Esophagus squamous epithelium (tissue), 5 donors: ENCODE measurements at places on chromosomes 6 and 20. TPM values are rescaled to one million over a fixed set of nuclear protein-coding genes. Genes with fewer than 3 reads are reported as not detected.

Gene CFAP206
- total RNA-seq = not detected

Gene UFL1
- 24.9 TPM for total RNA-seq

DNA sequence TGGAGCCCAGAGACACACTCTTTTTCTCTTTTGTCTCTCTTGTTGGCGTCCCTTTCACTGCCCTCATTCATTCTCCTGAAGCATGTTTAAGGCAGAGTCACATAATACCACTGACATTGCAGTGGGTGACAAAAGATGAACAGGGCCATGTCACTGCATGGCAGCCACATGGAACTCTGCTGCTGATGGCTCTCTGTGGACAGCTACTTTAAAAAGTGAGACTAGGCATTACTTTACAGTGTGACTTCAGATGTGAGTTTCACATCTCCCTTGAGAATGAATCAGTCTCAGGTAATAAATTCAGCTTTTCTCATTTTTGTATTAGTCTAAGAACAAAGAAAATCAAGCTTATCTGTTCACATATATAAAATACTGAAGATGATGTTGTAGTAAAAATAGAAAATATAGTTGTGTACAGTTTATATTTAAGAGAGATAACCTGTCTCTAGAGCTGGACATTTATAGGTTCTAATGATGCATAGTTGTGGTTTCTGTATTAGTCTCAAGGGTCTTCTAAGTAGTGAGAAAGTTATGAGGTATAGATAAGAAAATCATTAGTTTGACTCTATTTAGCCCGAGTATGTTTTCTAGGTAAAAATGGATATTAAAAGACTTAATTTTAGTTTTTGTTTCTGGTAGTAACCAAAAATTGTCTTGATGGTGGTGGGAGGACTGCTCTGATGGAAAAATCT is 6.1 kb downstream of the MRS2 start:
- no peak overlapping the region for H3K4me3 ChIP-seq
- H3K27ac ChIP-seq = no peak overlapping the region
- H3K27me3 ChIP-seq = no peaks in the 10 kb centered on the region
- peaks cover 4% of the 10 kb centered on the region for H3K4me1 ChIP-seq
- no peak for DNase-seq

DNA sequence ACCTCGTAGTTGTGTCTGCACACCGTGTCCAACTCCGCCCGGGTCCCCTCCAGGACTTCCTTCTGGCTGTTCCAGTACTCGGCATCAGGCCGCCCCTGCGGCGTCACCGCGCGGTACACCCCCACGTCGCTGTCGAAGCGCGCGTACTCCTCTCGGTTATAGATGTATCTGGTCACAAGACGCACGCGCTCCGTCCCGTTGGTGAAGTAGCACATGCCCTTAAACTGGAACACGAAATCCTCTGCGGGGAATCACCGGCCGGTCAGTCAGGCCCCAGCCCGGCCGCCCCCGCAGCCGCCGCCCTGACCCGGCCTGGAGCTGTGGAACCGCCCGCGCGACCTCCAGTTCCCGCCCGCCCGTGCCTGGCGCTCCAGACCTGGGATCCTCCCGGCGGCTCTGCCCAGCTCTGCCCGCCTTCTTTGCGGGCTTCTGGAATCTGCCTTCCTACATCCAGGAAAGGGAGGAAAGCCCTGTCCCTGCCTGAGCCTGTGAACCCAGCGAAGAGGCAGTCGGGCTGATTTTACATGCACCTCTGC is 1.6 kb downstream of the HLA-DQB1 start:
- H3K4me1 ChIP-seq = no peaks in the 10 kb centered on the region
- no peak overlapping the region for H3K27ac ChIP-seq
- no peaks in the 10 kb centered on the region for H3K36me3 ChIP-seq
- H3K4me3 ChIP-seq = peak overlapping the region; percentile 51

Gene EFCAB8
- total RNA-seq = 0.38 TPM

Gene FYN
- total RNA-seq = 17.5 TPM

DNA sequence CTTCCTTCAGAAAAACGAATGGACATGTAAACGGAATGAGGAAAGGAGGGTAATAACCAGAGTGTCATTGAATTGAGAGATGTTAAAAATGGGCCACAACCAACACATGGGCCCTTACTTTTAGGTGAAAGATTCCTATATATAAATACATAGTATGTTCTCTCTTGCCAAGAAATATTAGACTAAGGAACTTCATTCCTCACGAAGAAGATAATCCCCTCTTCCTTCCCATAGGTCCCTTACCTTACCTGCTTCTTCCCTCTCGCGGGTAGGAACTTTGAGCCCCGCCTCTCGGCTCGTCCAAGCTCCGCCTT is 295 bp upstream of the TBC1D22B start:
- H3K4me1 ChIP-seq = peaks cover 15% of the 10 kb centered on the region
- no peaks in the 10 kb centered on the region for H3K36me3 ChIP-seq
- DNase-seq = no peak
- H3K4me3 ChIP-seq = peak overlapping the region; percentile 98

DNA sequence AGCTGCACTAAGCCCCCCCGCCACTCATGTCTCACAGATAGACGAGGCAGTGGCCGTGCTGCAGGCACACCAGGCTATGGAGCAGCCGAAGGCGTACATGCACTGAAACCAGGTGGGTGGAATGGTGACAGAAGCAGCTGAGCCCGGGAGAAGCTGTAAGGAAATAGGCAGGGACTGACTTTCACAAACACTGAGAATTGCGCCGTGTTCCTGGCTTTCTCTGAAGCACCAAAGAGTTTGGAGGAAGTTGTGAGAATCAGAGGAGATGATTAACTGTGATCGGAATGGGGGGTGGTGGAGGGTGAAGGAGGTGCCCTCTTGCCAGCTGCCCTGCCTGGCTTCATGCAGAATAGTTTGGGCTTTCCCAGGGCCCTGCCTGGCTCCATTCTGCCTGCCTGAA is 21.6 kb downstream of the TOMM34 start:
- no peaks in the 10 kb centered on the region for H3K4me1 ChIP-seq
- no peak for DNase-seq
- peaks cover 85% of the 10 kb centered on the region for H3K36me3 ChIP-seq
- H3K27me3 ChIP-seq = no peaks in the 10 kb centered on the region
- peak overlapping the region; percentile 7 for H3K27ac ChIP-seq

Gene SIRPG
- 1.1 TPM for total RNA-seq

GRCh38 chr20:9160331-9160730 is 91.4 kb downstream of the PLCB4 start:
- H3K36me3 ChIP-seq = no peaks in the 10 kb centered on the region
- no peaks in the 10 kb centered on the region for H3K27me3 ChIP-seq
- H3K27ac ChIP-seq = no peak overlapping the region
- no peaks in the 10 kb centered on the region for H3K4me1 ChIP-seq

- H3K4me1 ChIP-seq = no peaks in the 10 kb centered on the region
- H3K27me3 ChIP-seq = no peaks in the 10 kb centered on the region
Observed at GRCh38 chr6:78598966-78599365, 268.4 kb upstream of the IRAK1BP1 start.

Gene PRPH2
- 0.94 TPM for total RNA-seq

Gene EGFL8
- total RNA-seq = 4.8 TPM

GRCh38 chr20:19547547-19547946 is 210.5 kb upstream of the RIN2 start:
- no peaks in the 10 kb centered on the region for H3K27me3 ChIP-seq
- H3K4me1 ChIP-seq = peaks cover 7% of the 10 kb centered on the region
- DNase-seq = no peak
- H3K4me3 ChIP-seq = no peak overlapping the region
- H3K36me3 ChIP-seq = no peaks in the 10 kb centered on the region
- no peak overlapping the region for H3K27ac ChIP-seq

DNA sequence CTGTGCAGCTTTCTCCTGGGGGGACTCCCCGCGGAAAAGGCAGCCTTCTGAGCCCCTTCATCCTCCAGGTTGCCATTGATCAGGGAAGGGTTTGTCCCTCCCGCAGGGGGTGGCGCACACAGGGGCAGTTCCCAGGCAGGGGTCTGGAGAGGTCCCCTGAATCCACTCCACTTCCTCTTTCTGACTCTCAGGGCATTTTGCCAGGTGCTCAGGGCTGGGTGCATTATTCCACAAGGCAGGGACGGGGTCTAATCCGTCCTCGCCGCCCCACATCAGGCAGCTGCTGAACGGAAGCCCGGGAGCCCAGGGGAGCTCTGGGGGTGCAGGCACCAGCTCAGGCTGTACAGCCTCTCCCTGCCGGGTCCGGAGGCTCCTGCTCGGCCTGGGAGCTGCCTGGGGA is 180.9 kb downstream of the TTLL2 start:
- no peaks in the 10 kb centered on the region for H3K4me1 ChIP-seq
- no peaks in the 10 kb centered on the region for H3K36me3 ChIP-seq
- no peak overlapping the region for H3K4me3 ChIP-seq
- H3K27me3 ChIP-seq = no peaks in the 10 kb centered on the region
- no peak overlapping the region for H3K27ac ChIP-seq

- no peaks in the 10 kb centered on the region for H3K36me3 ChIP-seq
- H3K4me3 ChIP-seq = no peak overlapping the region
- no peak overlapping the region for H3K27ac ChIP-seq
- no peaks in the 10 kb centered on the region for H3K4me1 ChIP-seq
- no peaks in the 10 kb centered on the region for H3K27me3 ChIP-seq
Observed at GRCh38 chr6:140663094-140663493, 1288.6 kb upstream of the CITED2 start.

GRCh38 chr20:2086177-2086979 is 15.2 kb upstream of the STK35 start:
- H3K27ac ChIP-seq = no peak overlapping the region
- no peaks in the 10 kb centered on the region for H3K36me3 ChIP-seq
- no peak for DNase-seq
- H3K27me3 ChIP-seq = no peaks in the 10 kb centered on the region

GRCh38 chr6:106564476-106564875 is 64.8 kb downstream of the RTN4IP1 start:
- H3K4me1 ChIP-seq = peaks cover 23% of the 10 kb centered on the region
- DNase-seq = no peak
- no peaks in the 10 kb centered on the region for H3K27me3 ChIP-seq
- H3K4me3 ChIP-seq = no peak overlapping the region

DNA sequence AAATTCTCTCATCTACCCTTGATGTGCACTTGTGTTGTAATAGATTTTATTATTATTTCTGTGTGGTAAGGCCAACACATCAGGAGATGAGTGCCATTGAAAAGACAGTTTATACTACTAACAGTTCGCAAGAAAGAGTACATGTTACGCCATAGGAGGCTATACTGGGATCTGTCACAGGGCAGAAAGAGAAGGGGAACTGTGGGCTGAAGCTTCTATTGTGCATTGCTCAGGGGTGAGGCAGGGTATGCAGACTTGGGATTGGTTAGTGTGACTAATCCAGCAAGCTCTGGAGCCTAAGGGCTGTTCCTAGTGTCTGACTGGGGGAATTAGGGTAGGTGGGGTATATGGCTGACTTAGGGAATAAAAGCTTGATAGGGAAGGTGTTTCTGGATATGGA is 50.9 kb downstream of the GPR63 start:
- DNase-seq = no peak
- H3K27me3 ChIP-seq = no peaks in the 10 kb centered on the region
- no peaks in the 10 kb centered on the region for H3K36me3 ChIP-seq
- no peak overlapping the region for H3K27ac ChIP-seq

DNA sequence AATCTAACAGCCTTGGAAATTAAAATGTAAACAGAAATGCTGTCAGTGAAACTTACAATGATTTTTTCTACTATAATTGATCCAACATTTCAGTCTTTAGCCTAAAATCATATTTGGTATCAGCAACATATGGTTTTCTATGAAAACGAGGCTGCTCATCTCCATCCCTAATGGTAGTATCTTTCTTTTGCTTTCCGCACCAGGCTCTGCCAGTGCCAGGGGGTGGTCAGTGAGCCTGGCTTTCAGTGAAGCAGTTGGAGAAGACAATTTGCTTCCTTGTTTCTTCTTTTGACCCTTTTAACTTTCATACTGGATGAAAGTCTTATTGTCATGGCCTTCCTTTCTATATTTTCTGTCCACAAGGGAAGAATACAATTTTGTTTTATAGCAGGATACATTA is 258.4 kb downstream of the ARID1B start:
- no peak overlapping the region for H3K4me3 ChIP-seq
- H3K27me3 ChIP-seq = no peaks in the 10 kb centered on the region
- peaks cover 35% of the 10 kb centered on the region for H3K4me1 ChIP-seq
- H3K36me3 ChIP-seq = no peaks in the 10 kb centered on the region
- H3K27ac ChIP-seq = peak overlapping the region; percentile 86

GRCh38 chr6:123580331-123580730 is 56.4 kb downstream of the TRDN start:
- no peak overlapping the region for H3K27ac ChIP-seq
- no peak overlapping the region for H3K4me3 ChIP-seq
- H3K36me3 ChIP-seq = no peaks in the 10 kb centered on the region
- no peaks in the 10 kb centered on the region for H3K27me3 ChIP-seq
- DNase-seq = no peak
- no peaks in the 10 kb centered on the region for H3K4me1 ChIP-seq

- no peak overlapping the region for H3K27ac ChIP-seq
- no peak for DNase-seq
- H3K36me3 ChIP-seq = no peaks in the 10 kb centered on the region
- peaks cover 10% of the 10 kb centered on the region for H3K27me3 ChIP-seq
- no peaks in the 10 kb centered on the region for H3K4me1 ChIP-seq
- no peak overlapping the region for H3K4me3 ChIP-seq
Observed at GRCh38 chr20:60271597-60271996, 313.4 kb downstream of the CDH26 start.

DNA sequence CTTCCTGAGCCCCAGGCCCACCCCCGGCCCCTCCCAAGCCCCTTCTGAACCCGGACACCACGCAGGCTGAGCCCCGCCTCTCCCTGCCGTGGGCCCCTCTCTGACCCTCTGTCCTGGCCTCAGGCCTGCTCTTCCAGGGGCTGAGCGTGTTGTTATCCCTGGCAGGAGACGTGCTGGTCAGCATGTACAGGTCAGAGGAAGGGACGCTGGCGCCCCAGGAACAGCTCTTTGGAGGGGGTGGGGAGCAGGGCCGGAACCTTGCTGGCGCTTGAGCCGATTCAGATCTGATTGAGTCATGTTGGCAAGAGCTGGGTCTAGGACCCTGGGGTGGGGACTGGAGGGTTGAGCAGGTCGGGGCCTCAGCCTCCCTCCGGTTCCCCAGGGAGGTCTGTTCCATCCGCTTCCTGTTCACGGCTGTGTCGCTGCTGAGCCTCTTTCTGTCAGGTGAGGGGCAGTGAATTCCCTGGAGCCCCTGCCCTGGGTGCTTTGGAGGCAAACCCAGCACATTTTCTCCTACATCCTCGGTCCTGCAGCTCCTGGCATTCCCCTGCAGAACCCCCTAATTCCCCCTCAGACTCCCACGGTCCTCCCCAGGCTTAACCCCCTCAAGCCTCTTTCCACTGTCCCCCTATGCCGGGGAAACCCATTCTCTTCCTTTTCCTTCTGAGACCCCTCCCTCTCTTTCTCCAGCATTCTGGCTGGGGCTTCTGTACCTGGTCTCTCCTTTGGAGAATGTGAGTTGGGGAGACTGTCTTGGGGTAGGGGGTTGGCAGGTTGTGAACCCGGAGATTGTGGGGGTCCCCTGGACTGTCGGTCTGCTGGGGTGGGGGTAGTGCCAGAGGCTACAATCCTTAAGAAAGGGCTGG is 2.0 kb downstream of the SPAG4 start:
- H3K27ac ChIP-seq = peak overlapping the region; percentile 73
- peaks cover 19% of the 10 kb centered on the region for H3K36me3 ChIP-seq
- DNase-seq = no peak
- H3K4me1 ChIP-seq = peaks cover 21% of the 10 kb centered on the region
- H3K4me3 ChIP-seq = peak overlapping the region; percentile 75

- no peaks in the 10 kb centered on the region for H3K36me3 ChIP-seq
- no peak overlapping the region for H3K4me3 ChIP-seq
- H3K27ac ChIP-seq = no peak overlapping the region
- H3K4me1 ChIP-seq = no peaks in the 10 kb centered on the region
- DNase-seq = no peak
Observed at GRCh38 chr6:75397656-75398465, 95.7 kb downstream of the FILIP1 start.

Gene KCNK16
- not detected for total RNA-seq

GRCh38 chr20:1536893-1537730 is 20.4 kb downstream of the SIRPD start:
- H3K27me3 ChIP-seq = no peaks in the 10 kb centered on the region
- no peaks in the 10 kb centered on the region for H3K36me3 ChIP-seq
- no peaks in the 10 kb centered on the region for H3K4me1 ChIP-seq
- no peak overlapping the region for H3K27ac ChIP-seq
- no peak overlapping the region for H3K4me3 ChIP-seq

Gene TMEM244
- total RNA-seq = not detected
